ENCODE measurements at places on chromosomes 4 and X.

GRCh38 chr4:66927937-66928336 is 617.4 kb downstream of the CENPC start:
- DNase-seq, result no peak

DNA sequence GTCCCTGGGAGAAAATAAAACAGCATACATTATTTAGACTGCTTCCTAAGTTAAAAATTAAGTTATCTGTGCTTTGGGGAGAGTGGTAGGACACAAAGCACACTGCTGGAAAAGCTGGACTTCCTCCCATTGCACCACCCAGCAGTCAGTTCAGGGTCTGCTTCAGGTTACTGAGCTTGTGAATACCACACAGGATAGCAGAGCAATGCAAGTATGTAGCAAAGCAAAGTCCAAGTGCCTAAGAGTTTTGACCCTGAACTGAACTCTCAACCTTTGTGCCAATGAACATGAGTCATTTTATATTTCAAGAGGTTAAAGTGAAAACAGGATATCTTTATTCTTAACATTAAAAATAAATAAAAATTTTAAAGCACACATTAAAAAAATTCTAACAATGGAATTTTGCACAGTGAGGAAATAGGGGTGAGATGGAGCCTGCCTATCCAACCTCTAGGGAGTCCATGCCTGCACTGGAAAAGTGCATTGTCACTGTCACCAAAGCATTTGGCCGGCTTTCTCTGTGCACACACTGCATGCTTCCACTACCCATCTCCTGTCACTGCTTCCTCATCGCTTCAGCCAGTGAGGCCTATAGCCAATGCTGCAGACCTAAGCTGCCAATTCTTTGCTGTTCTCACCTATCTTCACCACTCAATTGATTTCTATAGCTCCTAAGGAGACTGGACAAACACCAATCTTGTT is 50.9 kb downstream of the ABCG2 start:
- DNase-seq, result no peak

DNA sequence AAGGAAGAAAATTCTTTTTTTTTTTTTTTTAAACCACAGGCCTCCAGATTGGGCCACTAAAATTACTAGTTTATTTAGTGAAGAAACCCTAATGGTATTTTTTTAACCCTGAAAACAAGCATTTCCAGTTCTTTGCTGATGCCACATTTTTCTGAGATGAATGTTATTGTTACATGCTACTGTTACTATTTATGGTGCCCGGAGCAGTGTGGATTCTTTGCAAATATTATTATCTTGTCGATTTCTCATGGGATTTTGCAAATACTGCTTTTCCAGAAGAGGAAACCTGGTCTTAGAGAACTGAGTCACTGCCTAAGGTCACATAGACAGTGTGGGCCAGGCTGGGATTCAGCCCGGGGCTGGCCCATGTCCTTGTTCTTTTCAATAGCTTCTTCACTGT is 8.7 kb upstream of the ALAS2 start:
- no peak for DNase-seq

DNA sequence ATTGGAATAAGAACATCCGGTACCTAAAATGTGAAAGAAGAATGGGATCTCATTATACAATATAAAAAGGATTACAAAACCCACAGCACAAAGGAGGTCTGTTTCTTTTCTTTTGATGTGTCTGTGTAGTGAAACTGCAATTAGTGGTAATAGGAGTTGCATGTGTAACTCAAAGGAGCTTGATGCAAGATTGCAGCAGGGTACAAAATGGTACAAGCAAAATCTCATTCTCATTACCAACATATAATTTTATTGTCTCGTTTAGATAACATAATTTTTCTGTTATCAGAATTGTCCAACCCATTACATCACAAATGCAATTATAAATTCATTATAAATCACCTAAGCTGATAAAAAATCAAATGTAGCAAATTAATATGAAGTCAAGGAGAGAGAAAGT is 47.1 kb upstream of the CCSER1 start:
- DNase-seq, result no peak

DNA sequence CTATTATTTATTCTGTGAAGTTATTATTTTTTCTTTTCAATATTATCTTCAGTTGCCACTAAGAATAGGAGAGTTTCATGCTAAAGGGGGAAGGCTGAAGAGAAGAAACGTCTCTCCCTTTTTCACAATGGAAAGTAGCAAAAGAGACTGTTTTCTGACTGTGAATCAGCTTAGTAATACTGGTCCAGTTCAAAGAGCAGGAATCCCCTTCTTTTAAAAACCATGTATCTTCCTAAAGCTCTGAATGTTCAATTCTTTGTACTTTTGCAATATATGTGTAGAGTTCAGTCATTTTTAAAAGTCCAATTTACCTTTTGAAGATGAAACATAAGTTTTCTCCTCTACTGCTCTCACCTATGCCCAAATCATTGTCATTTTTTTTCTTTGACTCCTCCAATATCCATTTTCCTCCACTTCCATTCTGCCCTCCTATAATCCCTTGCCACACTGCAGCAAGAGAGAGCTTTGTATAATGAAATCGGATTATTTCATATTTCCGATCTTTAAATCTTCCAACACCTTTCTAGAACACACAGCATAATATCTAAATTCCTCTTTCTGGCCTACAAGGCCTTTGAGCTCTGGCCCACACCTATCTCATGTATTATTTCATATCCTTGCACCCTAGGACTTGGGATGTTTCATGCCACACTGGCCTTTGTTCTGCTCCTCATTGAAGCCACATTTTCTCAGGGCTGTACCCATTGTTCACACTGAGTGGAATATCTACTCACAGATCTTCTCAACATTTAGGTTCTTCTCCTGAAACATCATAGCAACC is 195.3 kb downstream of the CAMK2D start:
- DNase-seq, result no peak

GRCh38 chr4:8522160-8523120 is 57.8 kb upstream of the GPR78 start:
- no peak for DNase-seq

DNA sequence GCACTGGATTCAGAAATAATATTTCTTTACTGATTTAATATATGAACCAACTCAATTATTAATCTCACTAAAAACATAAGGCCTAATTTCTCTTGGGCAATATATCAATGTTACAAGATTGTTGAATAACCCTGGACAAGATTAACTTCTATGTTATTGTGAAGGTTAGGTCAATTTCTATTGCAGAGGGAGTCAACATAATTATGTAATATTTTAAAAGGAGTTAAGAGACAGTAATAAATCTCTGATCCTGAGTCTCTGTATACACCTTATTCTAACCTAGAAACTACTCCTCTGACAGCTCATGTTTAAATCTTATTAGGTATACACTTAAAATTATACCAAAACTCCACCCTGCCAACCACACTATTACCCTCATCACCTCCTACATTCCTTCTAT is 15.1 kb upstream of the GPRIN3 start:
- no peak for DNase-seq

- DNase-seq, result no peak
Measured at GRCh38 chr4:147639388-147639787, 22.2 kb downstream of the TMEM184C start.

- DNase-seq, result no peak
Measured at GRCh38 chrX:132958091-132958703, at the start of gene HS6ST2. Gene HS6ST2, minus strand, starts transcription at chrX:132958629.

DNA sequence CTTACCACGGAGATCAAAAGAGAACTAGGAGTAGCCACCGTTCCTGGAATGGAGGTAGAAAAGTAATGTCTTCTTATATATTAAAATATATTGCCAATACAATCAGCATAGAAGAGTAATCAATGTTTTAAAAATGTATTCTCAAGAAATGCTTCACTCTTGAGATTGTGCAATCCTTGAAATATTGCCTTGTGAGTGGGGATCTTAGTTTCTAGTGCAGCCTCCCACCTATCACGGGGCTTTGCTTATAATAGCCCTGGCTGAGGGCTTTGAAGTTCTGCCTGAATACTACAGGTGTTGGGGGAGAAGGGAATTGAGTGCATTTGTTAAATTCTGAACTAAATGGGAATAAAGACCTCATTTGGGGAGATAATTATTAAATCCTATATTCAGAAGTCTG is 55.5 kb downstream of the VGLL1 start:
- DNase-seq, result no peak

DNA sequence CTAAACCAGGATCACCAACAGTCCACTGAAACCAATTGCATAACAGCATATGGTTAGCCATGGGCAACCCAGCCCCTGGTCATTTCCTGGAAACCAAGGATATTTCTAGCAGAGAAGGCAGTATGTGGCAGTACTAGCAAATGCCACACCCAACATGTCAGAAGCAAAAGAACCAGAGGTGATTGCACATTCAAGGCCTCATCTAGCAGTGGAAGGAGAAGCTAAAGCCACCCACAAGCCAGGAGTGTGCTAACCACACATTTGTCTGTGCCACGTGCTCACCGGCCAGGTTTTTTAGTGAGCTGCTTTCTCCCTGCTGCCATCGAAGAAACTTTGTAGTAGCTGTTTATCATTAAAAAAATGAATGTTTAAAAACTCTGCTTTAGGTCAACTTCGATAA is 42.0 kb downstream of the TEC start:
- no peak for DNase-seq

GRCh38 chr4:136867465-136867864 is 664.8 kb downstream of the PCDH18 start:
- no peak for DNase-seq

DNA sequence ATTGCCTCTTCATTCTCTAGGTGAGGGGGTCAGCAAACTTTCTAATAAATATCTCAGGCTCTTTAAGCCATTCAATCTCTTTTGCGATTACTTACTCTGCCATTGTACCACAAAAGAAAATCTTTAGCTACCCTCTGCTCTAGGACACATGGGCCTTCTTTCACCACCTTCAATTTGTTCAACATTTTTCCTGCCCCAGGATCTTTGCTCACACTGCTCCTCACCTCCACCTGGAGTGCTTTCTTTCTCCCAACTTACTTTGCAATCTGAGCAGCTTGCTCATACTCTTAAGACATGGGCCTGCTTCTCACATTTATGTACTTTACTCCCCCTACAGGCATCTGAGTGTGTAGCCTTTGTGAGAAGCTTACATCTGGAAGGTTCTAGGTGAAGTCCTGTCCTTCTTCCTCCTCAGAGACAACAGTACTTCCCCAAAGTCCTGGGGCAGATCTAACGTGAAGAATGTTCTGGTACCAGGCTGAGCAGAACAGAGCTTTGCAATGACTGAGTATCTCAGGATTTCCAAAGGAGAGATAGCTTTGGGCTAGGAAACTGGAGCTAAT is 55.0 kb upstream of the PRDM5 start:
- DNase-seq, result no peak

DNA sequence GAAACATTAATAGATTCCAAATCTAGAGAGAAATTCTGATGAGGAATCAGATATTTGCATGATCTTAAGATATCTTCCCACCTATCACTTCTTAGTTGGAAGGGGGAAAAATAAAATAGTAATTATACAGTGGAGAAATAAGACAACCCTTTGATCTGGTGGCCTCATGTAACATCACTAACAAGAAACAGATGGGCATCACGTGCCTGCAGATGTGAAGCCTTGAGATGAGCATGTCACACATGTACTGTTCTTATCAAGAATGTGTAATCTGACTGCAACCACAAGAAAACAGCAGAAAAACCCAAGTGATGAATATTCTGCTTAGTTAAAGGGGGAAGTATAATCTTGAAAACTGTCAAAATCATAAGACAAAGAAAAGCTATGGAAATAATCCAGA is 31.4 kb upstream of the NKX6-1 start:
- DNase-seq, result no peak

- DNase-seq, result no peak
Measured at GRCh38 chr4:152041295-152041694, 280.5 kb upstream of the GATB start.

DNA sequence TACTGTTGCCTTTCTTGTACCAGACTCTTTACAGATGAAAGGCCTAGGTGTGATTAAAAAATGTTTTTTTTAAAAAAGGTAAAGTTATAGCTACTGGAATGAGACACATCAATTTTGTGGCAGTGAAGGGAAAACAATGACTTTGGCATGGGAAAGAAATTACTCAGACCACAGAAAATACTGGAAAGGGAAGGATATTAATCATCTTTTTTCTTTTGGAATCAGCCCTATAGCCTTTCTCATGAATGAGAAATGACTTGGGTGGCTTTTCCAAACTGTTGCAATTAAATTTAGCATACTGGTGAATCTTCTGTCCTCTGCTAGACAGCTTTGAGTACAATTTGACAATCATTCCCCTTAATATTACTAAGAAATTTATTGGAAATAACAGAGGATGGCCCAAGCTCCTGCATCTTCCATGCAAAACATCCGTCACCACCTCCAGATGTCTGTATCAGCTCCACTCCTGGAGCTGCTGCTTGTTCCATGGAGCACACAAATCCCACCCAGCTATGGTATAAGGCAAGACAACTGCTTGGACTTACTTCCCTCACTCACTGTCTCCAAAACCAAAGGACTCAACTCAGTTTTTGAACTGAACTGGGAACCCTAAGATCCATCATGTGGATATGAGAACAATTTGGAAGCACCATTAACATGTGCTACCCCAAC is 97.6 kb upstream of the ARSJ start:
- DNase-seq, result no peak

DNA sequence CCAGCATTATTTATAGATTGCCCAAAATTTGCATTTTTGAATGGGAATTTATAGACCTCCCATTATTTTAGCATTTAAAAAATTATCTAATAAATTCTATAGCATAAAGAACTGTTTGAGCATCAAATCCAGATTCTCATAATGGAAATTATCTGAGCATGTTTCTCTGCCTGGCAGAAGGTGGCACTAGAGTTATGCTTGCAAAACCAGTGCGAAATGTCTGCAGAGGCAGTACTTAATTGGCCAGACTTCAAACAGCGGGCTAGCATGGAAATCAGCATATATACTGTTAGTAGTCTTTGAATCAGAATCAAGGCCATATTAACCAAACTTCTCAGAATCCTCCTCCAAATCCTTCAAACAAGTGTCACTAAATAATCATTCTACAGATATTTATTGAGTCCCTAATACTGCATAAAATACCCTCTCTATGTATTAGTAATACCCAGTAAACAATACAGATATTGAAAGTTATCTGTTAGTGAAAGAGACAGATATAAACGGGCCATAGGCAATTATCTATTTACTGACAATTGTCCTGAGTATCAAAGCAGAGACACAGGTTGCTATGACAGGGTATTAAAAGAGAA is 78.7 kb upstream of the DCLK2 start:
- no peak for DNase-seq

GRCh38 chr4:185504098-185505047 is 30.9 kb downstream of the PDLIM3 start:
- DNase-seq, result no peak

DNA sequence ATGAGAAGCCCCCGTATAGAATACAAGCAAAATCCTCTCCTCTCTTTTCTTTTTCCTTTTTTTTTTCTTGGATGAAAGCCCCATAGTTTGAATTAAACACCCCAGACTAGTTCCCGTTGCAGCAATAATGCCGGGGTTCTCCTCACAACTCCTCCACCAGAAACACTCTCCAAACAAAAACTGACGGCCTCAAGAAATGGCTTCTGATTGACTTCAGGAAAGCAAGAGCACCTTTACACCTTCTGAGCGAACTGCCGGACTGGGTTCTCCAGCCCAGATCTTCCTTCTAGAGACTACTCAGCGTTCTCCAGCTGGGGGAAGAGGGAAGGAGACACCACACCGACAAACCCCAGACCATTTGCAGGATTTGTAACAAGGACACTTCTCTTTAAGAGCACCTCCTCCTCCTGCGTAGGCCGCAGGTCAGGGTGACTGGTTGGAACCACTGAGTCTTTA is 4.0 kb downstream of the HAND2 start:
- DNase-seq, result no peak

All from activated T-helper 1 cell treated with Interleukin-2 at 50 U/mL for 16 hours (primary cell).